Gastroesophageal sphincter (tissue), 4 donors: ENCODE measurements at places on chromosomes 1 and 21. TPM values are rescaled to one million over a fixed set of nuclear protein-coding genes. Genes with fewer than 3 reads are reported as not detected.

Gene CAPN9
- not detected for total RNA-seq

Gene SLC30A10
- not detected for total RNA-seq

Gene ADAM30
- total RNA-seq: not detected

Gene DVL1
- total RNA-seq: 174 TPM

Gene TRNP1
- 32.4 TPM for total RNA-seq

Gene OVAAL
- not detected for total RNA-seq

Gene GBP7
- not detected for total RNA-seq

Gene DYNLT5
- total RNA-seq: 3.9 TPM

Gene SV2A
- 6.2 TPM for total RNA-seq

Gene HTR6
- total RNA-seq: not detected

- no peak for ATAC-seq
These were observed 642.9 kb downstream of the AJAP1 start for GRCh38 chr1:5297180-5297885.

- ATAC-seq: peak; percentile 10
These were observed 182.8 kb downstream of the PSMG1 start for GRCh38 chr21:39000496-39000895.

DNA sequence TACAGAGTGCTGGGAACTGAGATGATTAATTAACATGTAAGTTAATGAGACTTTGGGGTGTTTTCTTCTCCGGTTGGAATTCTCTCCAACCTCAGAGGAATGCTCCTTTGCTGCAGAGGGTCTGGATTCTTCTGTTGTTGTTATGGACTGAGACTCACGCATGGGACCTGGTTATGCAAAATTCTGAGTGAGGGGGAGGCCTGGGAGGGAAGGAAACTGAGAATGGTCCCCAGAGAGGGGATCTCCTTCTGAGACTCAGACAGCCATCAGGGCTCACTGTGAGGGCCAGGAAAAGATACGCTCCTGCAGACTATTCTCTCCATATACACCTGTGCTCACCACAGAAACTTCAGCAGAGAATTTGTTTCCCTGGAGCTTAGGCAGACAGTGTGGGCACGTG, 56.3 kb downstream of the HTR6 start:
- ATAC-seq: no peak

- ATAC-seq: peak; percentile 16
These were observed 144.4 kb upstream of the ETS2 start for GRCh38 chr21:38661197-38661871.

DNA sequence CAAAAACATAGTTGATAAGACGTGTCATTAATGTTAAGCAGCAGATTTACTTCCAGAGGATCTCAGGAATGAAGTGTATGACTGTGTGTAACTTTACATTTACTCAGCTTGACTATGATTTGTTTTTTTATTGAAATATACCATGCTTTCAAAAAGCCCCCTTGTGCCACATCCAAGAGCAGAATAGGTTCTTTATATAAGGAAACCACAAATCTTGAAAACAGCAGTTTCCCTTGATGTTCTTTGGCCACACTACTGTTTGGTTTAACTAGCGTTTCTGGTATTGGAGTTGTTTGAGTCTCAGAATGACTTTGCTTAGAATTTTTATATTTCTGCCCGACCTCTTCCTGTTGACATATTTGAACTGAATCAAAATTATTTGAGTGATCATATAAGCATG, 25.0 kb downstream of the LRRC8C start:
- ATAC-seq: no peak

GRCh38 chr1:151000408-151000807, 6.3 kb downstream of the MINDY1 start:
- no peak for ATAC-seq

- no peak for ATAC-seq
These were observed 6.4 kb downstream of the GFI1 start for GRCh38 chr1:92480200-92480812.

GRCh38 chr1:242211254-242212022, 212.5 kb upstream of the MAP1LC3C start:
- ATAC-seq: no peak

GRCh38 chr1:212078826-212079225, 43.3 kb downstream of the DTL start:
- ATAC-seq: no peak

DNA sequence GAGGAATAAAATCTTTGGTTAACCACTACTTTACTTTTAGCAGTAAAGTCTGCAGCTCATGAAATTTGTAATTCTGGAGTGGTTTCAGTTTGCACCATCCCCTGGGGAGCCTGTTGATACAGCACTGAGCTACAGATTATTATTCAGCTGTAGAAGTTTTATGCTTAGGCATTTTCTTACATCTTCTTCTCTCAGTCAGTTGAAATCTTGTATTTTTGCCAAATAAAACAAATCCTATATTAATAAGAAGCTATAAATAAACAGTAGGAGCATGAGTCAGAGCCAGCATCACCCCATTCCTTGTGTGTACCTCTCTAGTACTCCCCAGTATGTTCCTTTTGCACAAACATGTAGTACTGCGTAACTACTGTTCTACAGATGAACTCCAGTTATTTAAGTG, 118.9 kb downstream of the ATF6 start:
- ATAC-seq: no peak

DNA sequence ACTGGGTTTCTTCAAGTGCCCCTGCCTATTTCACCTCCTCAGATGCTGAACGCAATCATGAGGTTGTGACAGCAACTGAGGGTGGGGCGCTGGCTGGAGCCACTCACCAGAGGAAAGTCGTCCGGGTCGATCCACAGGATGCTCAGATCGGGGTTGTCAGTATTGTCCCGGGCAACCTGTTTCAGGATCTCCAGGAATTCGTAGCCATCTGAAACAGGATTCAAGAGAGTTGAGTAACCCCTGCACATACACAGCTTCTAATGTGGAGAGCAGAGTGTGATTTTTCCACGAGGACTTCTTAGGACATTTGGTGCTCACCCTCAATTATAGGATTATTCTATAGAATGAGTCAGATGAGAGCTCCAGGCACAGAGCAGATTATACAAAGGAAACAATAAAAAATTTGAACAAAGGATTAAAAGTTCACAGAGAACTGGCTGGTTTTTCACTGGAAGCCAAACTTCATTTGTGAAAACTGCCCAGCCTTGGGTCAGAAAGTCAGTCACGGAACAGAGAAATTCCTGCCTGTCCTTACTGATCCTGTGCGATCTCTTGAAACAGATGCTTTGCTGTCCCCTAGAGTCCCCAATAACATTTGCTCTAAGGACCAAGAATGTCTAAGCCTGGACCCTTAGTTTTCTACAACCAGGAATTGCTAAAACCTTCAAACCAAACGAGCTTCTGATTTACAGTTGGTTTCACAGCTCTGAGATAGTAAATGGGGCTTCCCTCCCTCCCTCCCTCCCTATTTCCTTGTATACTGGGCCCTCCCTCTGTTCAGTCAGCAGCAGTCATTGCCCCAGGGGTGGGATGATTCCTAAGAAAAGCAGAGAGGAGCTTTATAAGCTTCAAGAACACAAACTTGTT, 63.2 kb downstream of the CASQ2 start:
- no peak for ATAC-seq

- peak; percentile 59 for ATAC-seq
These were observed 2.8 kb upstream of the ENAH start for GRCh38 chr1:225655509-225656258.

- ATAC-seq: no peak
These were observed 595 bp downstream of the IL10RB start for GRCh38 chr21:33266789-33267135.

DNA sequence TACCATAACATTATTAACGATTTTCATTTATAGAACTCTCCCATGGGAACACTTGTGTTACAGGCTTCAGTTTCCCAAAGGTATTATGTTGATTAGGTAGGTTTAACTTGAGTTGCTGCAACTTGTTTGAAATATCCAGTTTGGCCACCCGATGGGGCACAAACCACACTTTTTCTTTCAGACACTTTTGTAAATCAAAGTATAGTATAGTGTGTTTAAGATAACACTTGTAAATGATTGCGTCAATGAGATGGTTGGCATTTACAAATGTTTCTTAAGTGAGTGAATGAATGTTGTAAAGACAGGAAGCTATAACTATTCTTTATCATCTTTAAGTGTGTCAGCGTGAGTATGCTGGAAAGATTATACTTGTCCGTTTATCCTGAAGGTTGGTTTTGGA, 4.3 kb downstream of the XPR1 start:
- no peak for ATAC-seq

DNA sequence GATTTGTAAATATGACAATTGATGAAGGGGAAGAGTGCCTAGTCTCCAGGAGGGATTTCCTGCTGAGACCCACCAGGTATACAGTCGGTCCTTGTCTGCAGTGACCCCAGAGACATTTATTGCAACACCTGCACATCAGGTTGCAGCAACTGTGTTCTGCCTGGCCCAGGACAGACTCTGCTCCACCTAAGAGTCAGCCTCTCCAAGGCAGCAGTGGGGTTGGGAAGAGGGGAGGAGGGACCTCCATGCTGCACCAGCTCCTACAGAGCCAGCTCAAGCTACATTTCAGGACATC, 120.4 kb upstream of the IRF2BP2 start:
- no peak for ATAC-seq

DNA sequence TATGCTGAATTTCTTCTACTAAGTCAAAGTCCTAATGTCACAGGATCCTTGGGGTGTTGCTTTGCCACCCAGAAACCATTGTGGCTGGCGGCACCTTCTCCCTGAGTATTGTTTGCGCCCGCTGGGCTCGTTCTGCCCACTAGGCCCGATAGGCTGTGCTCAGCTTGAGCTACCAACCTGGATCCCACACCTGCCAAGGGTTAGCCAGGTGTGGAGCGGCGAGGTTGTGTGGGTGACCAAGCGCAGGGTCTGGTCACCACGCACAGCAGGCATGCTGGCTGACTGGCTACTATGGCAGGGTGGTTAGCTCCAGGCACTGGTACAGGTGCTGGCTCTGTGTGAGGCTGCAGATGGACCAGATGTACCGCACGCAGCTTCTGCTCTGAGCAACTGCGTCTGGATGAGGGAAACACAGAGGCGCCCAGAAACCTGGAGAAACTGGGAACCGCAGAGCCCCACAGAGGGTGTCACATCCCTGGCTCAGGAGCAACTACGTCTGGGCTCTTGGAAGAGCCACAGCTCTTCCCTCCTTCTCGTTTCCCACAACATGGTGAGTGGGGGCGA, 50.3 kb upstream of the SCYL3 start:
- peak; percentile 36 for ATAC-seq

DNA sequence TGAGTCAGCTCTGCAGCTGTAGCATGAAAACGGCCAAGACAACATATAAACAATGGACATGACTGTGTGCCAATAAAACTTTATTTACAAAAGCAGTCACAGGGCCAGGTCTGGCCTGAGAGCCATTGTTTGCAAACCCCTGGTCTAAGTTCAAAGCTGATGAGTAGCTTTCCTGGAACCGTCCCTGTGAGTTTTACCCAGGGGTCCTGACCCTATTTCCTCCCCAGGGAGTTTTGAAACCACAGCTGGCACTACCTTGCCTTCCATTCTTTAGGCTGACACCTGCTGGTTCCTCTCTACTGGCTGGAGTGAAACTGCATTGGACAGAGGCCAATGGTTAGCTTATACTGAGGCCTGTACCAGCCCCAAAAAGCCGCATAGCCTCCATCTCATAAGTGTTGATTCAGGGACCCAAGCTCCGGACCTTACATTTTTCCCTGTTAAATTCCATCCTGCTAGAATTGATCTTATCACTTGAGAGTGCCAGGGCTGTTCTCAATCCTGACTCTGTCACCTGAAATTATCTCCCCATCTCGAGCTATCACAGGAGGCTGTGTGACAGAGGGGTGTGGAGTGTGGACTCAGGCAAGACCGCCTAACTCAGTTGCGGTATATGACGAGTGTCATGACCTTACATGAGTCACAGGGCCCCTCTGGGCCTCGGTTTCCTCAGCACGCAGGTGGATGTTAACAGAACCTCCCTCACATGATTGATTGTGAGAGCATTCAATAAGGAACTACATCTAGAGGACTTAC, 343.6 kb downstream of the NPHP4 start:
- ATAC-seq: no peak

DNA sequence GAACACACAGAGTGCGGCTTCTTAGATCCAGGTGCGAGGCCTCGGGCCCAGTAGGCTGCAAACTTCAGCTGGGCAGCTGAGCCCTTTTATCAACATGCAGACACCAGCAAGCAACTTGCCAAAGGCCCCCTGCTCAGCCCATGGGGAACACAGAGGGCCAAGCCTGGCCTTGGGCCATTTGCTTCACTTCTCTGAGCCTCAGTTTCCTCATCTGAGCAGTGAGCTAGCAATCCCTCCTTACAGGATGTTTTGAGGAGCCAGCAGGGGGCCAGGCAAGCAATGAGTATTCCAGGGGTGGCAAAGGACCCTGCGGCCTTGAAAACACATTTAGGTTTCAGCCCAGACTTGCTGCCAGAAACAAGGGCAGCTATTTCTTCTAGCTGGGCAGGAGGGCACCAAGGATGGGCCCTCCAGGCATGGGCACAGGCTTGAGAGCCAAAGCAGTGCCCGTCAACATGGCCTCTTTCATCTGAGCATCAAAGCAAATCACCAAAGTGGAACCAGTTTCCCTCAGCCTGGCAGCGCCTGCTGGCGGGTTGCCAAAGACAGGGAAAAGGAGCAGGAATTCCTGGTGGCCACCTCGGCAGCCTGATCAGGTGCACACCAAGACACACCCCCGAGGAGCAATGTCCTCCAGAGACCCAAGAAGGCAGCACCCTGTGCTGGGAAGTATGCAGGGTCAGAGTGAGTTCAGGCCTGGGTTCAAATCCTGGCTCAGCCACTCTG, 1.4 kb downstream of the MATN1 start:
- ATAC-seq: no peak

GRCh38 chr21:37454869-37455503, 88.4 kb downstream of the DYRK1A start:
- no peak for ATAC-seq

GRCh38 chr1:57443004-57443403, 19.1 kb upstream of the DAB1 start:
- no peak for ATAC-seq

- ATAC-seq: peak; percentile 76
These were observed 392.2 kb downstream of the VAV3 start for GRCh38 chr1:107572674-107573211.

GRCh38 chr1:168065506-168065905, 71.2 kb downstream of the GPR161 start:
- no peak for ATAC-seq

- ATAC-seq: no peak
These were observed 126.9 kb upstream of the ATP1A1 start for GRCh38 chr1:116246174-116246573.
